CD8-positive, alpha-beta memory T cell (primary cell): ENCODE measurements at places on chromosomes 2 and 18. TPM values are rescaled to one million over a fixed set of nuclear protein-coding genes. Genes with fewer than 3 reads are reported as not detected.

CMPK2 gene
- 0.62 TPM for total RNA-seq

- no peak for DNase-seq
- no peaks in the 10 kb centered on the region for H3K4me1 ChIP-seq
- H3K36me3 ChIP-seq = no peaks in the 10 kb centered on the region
- H3K27ac ChIP-seq = no peak overlapping the region
- H3K27me3 ChIP-seq = no peaks in the 10 kb centered on the region
These were observed 13.6 kb downstream of the DCC start for GRCh38 chr18:52353589-52353988.

DNA sequence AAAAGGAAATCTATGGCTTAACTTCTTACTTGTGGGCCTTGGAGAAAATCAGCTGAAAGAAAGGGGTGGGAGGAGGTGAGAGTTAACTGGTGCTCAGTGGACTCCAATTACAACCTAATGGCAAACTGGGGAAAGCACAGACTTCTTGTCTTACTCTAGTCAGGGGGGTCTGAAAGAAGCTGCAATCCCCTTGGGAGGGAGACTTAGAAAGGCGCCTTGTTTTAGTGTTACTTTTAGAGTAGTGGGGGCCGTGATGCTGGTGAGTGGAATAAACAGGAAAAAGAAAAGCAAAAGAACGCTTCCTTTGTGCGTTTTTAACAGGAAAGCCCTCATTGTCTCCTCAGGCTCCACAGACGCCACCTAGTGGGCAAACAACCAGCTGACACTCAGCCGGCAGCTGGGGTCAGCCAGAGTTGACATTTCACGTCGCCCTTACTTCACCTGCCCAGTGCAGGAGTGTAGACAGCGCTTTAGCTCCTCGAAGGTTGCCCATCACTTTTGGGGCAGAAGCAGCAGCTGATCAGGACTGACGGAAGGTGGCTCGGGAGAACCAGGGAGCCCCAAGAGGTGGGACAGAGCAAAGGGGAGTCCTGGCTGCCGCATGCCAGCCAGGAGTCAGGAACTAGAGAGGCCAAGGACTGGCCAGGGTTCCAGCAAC is 55.9 kb upstream of the GORASP2 start:
- H3K36me3 ChIP-seq = no peaks in the 10 kb centered on the region
- H3K27me3 ChIP-seq = no peaks in the 10 kb centered on the region
- H3K4me3 ChIP-seq = peak overlapping the region; percentile 47
- DNase-seq = peak; percentile 78
- H3K4me1 ChIP-seq = peaks cover 4% of the 10 kb centered on the region
- no peak overlapping the region for H3K27ac ChIP-seq

DNA sequence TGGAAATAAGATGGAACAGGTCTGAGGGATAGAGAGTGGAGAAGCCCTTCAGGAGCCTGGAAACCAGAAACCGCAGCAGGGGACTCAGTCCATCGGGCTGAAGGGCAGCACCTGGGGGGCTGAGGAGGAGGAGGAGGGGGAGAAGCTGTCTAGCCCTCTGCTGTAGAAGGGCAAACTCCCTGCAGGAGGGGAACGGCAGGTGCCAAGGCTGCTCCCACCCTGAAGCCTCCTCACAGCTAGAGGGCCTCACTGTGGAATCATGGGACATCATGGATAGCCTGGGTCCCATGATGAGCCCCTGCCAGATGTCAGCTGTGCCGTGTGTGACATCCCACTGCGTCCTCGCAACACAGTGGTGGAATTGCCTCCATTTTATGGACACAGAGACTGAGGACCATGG is 435 bp downstream of the MYO7B start:
- H3K4me3 ChIP-seq = no peak overlapping the region
- no peak overlapping the region for H3K27ac ChIP-seq
- H3K36me3 ChIP-seq = no peaks in the 10 kb centered on the region
- no peaks in the 10 kb centered on the region for H3K4me1 ChIP-seq
- H3K27me3 ChIP-seq = no peaks in the 10 kb centered on the region
- DNase-seq = no peak

DNA sequence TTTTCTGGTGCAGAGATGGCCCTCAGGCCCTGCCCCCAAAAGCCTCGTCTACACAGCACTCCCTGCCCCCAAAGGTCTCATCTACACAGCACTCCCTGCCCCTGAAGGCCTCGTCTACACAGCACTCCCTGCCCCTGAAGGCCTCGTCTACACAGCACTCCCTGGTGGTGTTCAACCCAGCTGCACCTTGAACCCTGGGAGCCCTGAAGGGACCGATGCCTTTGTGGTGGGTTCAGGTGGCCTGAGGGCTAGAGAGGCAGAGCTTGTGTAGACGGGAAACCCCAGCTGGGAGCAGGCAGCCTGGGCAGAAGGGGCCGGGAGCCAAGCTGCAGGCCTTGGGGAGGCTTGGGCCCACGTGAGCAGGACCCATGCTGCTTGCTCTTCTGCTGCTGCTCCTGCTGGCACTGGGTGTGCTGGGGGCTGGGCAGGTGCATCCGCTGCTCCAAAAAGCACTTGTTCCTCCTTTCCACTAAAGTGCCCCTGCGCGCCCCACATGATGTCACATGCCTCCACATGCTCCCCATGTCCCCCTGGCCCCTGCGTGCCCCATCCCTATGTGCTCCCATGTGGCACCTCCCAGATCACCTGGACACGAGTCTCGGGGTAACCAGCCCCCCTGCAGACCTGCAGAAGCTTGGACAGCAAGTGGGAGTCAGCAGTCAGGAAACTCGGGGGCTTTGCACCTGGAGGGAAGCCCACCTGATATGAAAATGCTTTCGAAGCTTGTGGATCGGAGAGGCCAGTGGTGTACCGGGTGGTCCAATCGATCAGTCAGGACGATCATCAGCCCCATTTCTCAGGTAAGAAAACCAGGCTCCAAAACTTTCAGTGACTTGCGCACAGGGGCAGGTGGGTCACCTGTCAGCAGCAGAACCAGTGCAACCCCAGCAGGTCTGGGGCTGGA is 94.9 kb upstream of the CTDP1 start:
- H3K27me3 ChIP-seq = no peaks in the 10 kb centered on the region
- H3K4me3 ChIP-seq = no peak overlapping the region
- peak; percentile 43 for DNase-seq
- H3K4me1 ChIP-seq = no peaks in the 10 kb centered on the region

GRCh38 chr2:37230581-37230980 is 815 bp downstream of the CEBPZ start:
- H3K4me1 ChIP-seq = peaks cover 44% of the 10 kb centered on the region
- peak overlapping the region; percentile 87 for H3K4me3 ChIP-seq
- no peaks in the 10 kb centered on the region for H3K27me3 ChIP-seq
- peaks cover 17% of the 10 kb centered on the region for H3K36me3 ChIP-seq
- DNase-seq = no peak
- H3K27ac ChIP-seq = peak overlapping the region; percentile 80

DNA sequence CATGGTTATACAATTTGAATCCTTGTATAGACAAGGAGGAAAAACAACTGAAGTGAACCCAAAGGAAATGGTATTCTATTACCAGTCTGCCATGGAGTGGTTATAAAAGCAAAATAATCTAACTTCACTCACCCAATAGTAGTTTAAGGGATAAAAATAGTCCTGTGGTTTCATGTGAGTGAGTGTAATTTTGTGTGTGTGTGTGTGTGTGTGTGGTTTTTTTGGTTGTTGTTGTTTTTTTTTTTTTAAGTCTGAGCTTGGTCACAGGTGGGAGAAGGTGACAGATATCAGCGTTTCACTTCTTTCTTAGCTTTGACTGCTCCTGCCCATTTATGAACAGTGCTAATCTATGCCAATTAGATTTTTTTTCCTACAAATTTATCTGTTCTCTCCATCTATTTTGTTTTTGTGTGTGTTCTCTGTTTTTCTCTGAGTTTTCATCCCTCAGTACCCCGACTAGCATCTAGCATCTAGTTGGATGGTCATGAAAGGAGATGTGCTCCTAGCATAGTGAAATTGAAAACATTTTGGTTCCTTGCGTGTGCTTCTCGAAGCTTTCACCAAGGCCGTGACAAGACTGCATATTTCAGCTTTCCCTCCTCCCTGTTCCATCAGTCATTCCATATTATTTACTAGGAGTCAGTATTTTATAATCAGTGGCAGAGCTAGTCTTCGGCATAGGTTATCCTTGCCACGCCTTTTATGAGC is 200.1 kb upstream of the DTNA start:
- no peaks in the 10 kb centered on the region for H3K36me3 ChIP-seq
- H3K27ac ChIP-seq = no peak overlapping the region
- DNase-seq = no peak
- no peaks in the 10 kb centered on the region for H3K4me1 ChIP-seq

DNA sequence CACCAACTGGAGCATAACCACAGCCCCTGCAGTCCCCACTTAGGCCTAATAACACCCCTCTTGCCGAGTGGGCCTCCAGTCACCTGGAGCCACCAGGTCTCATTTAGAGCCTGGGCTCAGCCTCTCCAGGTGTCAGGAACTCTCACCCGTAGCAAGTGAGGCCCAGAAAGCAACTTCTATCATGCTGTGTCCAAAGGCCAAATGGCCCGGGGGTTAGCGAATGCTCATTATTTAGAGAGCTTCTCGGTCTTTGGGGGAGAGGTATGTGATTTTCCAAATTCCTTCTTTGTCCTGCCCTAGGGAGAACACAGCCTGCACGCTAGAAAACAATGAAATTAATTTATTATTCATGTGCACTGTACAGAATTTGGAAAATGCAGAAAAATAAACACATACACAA is 109.9 kb upstream of the PTPRM start:
- H3K4me3 ChIP-seq = no peak overlapping the region
- no peaks in the 10 kb centered on the region for H3K36me3 ChIP-seq
- DNase-seq = no peak

GPR55 gene
- 11.1 TPM for total RNA-seq

DNA sequence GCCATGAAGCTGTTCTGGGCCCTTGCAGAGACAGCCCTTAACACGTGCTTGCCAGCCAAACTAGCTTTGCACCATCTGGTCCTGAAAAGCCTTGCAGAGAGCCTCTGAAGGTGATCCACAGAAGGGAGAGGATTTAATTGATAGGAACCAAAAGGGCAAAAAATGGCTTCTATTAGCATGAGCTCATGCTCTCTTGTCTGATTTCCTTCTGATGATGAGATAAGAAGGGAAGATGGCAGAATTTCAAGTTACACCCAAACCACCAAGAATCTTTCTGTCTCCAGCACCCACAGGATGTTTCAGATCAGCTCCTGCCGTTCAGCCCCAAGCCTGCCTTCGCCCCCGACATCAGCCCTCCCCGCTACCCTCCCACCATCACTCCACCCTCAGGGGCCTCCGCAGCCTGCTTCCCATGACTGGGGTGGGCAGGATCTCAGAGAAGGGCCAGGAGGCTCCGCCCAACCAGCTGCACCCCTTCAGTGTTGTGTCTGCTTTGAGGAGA is 23.4 kb upstream of the GLI2 start:
- DNase-seq = no peak
- no peak overlapping the region for H3K4me3 ChIP-seq
- H3K4me1 ChIP-seq = no peaks in the 10 kb centered on the region
- no peaks in the 10 kb centered on the region for H3K27me3 ChIP-seq
- H3K36me3 ChIP-seq = no peaks in the 10 kb centered on the region
- H3K27ac ChIP-seq = no peak overlapping the region

GRCh38 chr2:225471039-225471438 is 71.5 kb downstream of the NYAP2 start:
- H3K4me1 ChIP-seq = no peaks in the 10 kb centered on the region
- no peaks in the 10 kb centered on the region for H3K36me3 ChIP-seq
- no peak for DNase-seq

TNFRSF11A gene
- total RNA-seq = 3.1 TPM

SP5 gene
- not detected for total RNA-seq

CHMP3 gene
- total RNA-seq = 58.9 TPM

DNA sequence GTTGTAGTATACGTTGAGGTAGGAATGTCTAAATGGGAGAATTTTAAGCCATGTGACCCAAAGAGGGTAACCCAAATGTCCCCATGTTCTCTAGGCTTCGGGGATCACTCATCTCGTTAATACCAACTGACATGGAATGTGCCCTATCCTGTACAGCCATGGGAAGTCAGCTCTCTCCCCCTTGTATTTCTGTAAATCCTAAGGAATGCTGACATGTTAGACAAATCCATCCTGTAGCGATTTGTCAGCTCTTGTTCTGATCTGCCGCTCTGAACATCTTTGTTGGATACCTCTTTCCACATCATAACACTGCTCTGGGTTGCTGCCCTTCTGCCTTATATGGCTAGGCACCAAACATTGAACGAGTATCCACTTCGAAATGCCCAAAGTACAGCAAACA is 350.6 kb downstream of the RND3 start:
- H3K4me3 ChIP-seq = no peak overlapping the region
- DNase-seq = no peak
- no peak overlapping the region for H3K27ac ChIP-seq
- H3K36me3 ChIP-seq = no peaks in the 10 kb centered on the region
- H3K27me3 ChIP-seq = no peaks in the 10 kb centered on the region

GRCh38 chr2:98924038-98924830 is 11.8 kb downstream of the CRACDL start:
- H3K4me1 ChIP-seq = no peaks in the 10 kb centered on the region
- DNase-seq = no peak
- no peaks in the 10 kb centered on the region for H3K36me3 ChIP-seq
- H3K27me3 ChIP-seq = no peaks in the 10 kb centered on the region

- no peaks in the 10 kb centered on the region for H3K4me1 ChIP-seq
- DNase-seq = no peak
- H3K36me3 ChIP-seq = no peaks in the 10 kb centered on the region
- H3K4me3 ChIP-seq = no peak overlapping the region
- H3K27me3 ChIP-seq = no peaks in the 10 kb centered on the region
These were observed 47.7 kb upstream of the TRIB2 start for GRCh38 chr2:12669036-12669435.

WDCP gene
- 31.9 TPM for total RNA-seq

DNA sequence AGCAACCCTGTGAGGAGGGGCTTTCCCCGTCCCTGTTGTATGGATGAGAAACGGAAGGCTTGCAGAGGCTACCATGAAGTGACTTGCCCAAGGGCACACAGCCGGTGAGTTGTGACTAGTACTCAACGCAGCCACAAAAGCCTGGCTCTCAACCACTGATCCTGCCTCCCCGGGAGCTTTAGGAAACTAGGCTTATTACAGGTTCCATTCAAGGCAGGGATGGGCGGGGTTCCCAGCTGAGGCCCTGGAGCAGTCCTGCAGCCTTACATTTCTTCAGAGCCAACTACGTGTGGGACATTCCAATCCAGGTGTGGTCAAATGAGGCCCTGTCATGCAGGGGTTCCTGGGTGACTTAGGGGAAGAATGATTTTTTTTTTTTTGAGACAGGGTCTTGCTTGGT is 59.6 kb downstream of the MEX3C start:
- DNase-seq = no peak
- no peak overlapping the region for H3K27ac ChIP-seq
- no peak overlapping the region for H3K4me3 ChIP-seq
- no peaks in the 10 kb centered on the region for H3K36me3 ChIP-seq

DNA sequence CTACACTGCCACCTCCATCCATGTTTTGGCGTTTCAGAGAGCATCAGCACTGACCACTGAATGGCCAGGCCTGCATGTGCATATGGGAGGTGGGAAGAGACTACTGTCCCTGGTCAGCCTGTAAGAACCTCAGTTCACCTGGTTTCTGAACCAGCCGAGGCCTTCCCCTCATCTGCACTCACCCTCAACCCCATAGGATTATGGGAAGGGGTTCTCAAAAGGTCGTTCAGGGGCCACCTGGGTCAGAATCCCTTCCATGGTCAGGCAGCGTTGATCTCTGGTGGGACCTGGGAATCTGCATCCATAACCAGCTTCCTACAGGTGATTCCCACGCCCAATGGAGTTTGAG is 36.7 kb downstream of the TET3 start:
- no peaks in the 10 kb centered on the region for H3K36me3 ChIP-seq
- H3K4me3 ChIP-seq = no peak overlapping the region
- no peak for DNase-seq
- no peaks in the 10 kb centered on the region for H3K27me3 ChIP-seq
